Natural killer cell (primary cell): ENCODE measurements at places on chromosomes 12 and 14.

GRCh38 chr12:24947541-24948419, 1.1 kb downstream of the BCAT1 start:
- no peak for DNase-seq

DNA sequence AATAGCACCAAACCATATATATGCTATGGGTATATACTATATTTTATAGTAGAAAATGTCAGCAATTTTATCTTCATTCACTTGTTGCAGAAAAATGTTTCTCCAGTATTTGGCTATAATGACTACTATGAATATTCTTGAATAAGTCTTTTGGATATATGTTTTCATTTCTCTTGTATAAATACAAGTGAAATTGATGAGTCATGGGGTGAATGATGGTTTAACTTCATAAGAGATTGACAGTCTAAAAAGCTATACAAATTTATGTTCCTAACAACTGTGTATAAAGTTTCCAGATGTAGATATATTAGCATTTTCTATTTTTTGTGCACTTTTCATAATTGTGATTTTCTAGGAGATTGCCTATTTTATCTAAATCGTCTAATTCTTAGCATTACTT, 714.8 kb downstream of the TRHDE start:
- no peak for DNase-seq

- DNase-seq: no peak
These were observed 321.9 kb upstream of the RTL1 start for GRCh38 chr14:101225157-101226152.

DNA sequence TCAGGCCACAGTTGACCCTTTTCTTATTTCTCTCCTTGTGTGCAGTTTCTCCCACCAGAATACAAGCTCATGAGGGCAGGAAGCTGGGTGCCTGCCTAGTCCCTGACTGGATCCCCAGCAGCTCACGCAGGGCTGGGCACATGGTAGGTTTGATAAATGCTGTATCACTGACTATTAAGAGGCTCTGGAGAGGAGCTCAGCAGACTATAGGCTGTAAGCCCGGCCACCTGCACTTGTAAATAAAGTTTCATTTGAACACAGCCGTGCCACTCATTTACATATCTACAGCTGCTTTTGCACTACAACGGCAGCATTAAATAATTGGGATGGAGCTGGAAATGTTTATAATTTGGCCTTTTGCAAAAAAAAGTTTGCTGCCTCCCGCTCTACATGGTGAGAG, 32.0 kb downstream of the CHGA start:
- no peak for DNase-seq
